ENCODE measurements at places on chromosomes 6 and 20.

- no peak for DNase-seq
Observed at GRCh38 chr6:150037526-150038201, 12.3 kb upstream of the RAET1L start.

GRCh38 chr6:14972379-14973067, 273.3 kb upstream of the JARID2 start:
- DNase-seq, result no peak

GRCh38 chr6:13194852-13195251, 133.5 kb downstream of the TBC1D7 start:
- DNase-seq, result no peak

- no peak for DNase-seq
Observed at GRCh38 chr6:128135325-128135724, 234.5 kb upstream of the THEMIS start.

DNA sequence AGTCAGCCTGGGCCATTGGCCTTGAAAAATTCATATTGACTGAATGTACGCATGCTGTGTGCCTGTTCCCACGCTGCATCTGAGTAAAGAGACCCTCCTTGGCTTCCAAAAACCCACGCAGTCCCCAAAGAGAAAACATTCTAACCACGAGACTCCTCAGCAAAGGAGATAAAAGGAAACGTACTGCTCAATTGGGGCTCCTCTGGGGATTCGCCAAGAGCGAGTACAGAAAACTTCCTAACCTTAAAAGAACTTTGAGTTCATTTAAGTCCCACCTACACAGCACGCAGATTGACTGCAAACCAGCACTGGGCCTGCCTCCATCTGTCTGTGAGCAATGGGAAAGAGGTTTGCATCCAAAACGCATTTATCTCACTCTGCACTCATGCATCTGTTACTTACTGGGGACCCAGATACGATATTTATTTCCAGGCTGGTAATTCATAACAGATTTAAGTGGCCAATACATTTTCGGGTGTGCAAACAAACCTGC, 505.9 kb upstream of the CHD6 start:
- no peak for DNase-seq

- DNase-seq, result no peak
Observed at GRCh38 chr6:30175765-30176164, 12.4 kb downstream of the TRIM15 start.

DNA sequence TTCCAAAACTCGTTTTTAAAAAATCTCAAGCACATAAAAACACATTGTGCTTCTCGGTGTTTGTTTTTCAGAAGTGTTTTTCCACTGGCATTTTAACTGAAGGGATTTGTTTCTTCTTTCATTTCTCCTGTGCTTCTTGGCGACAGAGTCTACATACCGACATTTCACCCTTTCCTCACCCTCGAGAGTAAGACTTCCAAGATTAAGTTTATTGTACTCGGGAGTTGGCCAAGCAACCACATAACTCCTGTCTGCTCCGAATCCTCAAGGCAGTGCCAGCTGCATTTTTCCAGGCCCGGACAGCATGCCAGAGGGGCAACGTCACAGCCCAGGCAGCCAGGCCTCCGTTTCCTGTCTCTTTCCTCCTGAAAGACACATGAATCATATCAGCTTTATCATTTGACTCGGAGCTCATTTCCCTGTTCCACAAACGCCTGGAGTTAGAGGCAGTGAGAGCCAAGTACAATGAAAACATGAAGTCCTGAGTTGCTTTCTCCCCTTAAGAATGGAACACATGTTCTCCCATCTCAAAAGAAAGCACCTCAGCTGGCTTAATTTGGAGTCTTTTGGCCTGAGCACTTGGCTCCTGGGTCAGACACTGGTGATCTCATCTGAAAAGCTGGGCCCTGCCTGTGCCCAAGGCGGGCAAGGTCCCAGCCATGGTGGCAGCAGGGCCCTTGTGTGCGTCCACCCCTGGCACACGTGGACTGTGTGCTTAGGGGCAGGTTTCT, 23.2 kb upstream of the FAM50B start:
- no peak for DNase-seq

DNA sequence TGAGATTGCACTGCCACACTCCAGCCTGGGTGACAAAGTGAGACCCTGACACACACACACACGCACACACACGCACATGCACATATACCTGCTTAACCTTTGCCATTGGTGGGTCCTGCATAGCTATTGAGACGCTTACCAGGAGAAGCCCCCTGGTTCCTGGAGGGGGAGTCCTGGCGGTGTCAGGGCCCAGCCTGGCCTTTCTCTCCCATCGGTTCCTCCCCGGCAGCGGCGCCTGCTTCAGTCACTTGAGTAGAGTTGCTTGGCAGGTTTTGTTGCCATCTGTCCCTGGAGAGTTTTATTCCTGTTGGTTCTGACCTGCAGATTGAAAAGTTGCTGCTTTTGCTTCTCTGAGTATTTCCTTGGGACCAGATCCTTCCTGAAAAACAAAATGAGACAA, 20.6 kb upstream of the FAM209A start:
- no peak for DNase-seq

- no peak for DNase-seq
Observed at GRCh38 chr6:33075568-33076405, at the start of gene HLA-DPB1. TSS of gene HLA-DPB1 (plus strand) at chr6:33075990. CDS start at chr6:33076042, 52 bp downstream.

GRCh38 chr6:133244519-133244918, 3.4 kb downstream of the EYA4 start:
- DNase-seq, result no peak

DNA sequence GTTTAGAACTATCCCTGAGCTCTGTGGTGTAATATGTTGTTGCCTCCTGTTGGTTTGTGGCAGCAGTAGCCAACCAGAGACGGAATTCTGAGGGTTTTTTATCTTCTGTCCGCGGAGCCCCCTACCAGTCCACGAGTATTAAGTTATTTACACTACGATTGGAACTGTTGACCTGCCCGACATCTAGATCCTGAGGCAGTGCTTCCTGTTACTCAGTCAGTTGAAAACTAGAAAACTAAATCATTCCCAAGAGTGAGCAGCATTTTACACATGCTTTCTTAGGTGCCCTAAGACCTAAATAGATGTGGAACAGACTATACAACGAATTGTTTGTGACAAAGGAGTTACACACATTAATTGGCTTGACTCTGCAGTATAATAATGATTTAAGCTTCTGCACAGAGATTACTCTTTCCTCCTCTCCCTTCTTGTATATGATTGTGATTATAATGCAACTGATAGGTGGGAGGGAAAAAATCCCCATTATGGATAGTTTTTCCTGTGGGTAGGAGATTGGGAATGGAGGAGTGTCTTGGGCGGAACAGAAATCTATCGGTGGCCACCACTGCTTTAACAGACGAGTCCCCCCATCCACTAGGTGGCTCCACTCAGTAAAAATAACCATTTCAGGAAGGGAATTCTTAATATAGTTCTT, 1.7 kb downstream of the LOC128125822 start:
- DNase-seq, result peak; percentile 8

- DNase-seq, result no peak
Observed at GRCh38 chr6:80457439-80457933, 351.0 kb downstream of the BCKDHB start.

DNA sequence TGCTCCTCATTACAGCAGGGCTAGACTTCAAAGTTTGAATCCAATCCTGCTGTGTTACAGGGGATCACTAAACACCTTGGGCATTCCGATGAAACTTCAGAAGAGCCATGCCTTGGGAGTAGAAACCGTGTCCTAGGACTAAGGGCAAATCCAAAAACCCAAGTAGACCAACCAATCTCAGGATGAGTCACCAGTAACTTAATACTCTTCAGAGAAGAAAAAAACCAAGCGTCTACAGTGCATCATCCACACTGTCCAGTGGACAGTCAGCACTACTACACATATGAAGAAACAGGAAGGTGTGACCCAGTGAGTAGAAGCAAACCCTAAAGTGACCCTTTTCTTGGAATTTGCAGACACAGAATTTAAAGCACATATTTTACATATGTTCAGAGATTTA, 39.5 kb upstream of the VAPB start:
- DNase-seq, result no peak

DNA sequence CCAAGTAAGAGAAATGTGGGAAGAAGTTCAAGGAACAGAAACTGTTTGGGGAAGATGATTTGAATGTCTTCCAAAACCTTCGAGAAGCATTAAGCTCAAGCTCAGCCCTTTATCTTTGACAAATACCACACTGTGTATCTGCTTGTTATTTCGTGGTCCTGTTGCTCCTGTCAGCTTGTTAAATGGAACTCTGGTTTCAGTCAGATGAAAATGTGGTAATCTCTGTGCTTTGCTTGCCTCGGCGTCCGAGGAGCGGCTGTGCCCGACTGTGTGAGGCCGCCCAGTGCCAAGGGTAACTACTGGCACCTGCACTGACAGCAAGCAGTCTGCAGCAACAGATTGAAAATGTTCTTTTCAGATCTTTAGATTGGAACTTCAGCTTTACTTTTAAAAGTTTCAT, 577.9 kb upstream of the FLRT3 start:
- DNase-seq, result no peak

GRCh38 chr6:8983202-8983688, 547.9 kb upstream of the SLC35B3 start:
- DNase-seq, result peak; percentile 26

GRCh38 chr20:63876489-63877036, 11.5 kb downstream of the TPD52L2 start:
- DNase-seq, result no peak

DNA sequence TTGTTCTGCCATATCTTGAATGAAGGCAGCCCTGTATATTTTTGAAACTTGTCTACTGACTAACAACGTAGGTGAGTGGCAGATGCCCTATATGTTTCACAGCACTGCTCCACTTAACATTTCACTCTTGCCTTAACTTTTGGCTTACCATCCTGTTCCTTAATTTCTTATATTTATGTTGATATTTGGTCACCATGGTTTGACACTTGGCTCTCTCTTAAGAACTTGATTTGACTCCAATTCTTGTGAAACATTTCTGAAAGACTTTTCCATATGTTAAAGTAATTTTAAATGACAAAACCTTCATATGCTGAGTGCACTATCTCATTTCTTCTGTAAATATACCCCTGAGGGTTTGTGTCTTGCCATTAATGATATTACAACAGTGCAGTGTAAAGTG, 434.3 kb upstream of the IMPG1 start:
- DNase-seq, result no peak

DNA sequence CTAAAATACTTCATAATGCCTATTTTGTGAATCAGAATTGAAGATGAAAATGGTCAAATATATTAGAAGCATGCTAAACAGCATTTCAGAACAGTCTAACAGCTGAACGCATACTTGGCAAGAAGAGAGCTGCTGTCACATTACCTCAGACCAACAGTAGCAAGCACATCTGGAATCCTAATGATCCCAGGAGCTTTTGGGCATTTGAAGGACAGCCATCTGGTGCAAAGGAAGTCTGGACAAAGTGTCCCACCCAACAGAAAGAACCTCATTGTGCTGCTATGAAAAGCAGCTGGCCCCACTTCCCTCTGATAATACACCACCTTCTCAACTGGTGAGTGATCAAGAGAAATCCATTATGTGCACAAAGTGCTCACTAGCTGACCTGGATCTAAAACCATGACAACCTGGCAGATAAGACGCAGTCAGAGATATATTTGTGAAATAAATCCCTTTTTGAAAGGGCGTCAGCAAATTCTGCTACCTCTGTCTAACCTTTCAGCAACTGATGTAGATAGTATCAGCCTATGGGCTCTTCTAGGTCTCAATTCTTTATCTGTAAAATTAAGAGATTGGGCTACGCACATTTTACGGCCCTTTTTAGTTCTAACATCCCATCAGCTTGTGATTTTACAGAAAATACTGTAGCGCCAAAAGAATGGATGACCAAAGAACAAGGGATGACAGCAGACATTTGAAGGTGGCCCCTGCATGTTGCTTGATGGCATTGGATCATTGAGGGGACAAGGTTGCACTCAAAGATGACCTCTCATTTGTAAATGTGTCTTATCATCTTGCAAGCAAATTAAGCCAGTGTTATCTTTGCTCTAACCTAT, 78.7 kb downstream of the SGK1 start:
- no peak for DNase-seq

- DNase-seq, result no peak
Observed at GRCh38 chr6:53154794-53155193, 6.2 kb upstream of the GCM1 start.

DNA sequence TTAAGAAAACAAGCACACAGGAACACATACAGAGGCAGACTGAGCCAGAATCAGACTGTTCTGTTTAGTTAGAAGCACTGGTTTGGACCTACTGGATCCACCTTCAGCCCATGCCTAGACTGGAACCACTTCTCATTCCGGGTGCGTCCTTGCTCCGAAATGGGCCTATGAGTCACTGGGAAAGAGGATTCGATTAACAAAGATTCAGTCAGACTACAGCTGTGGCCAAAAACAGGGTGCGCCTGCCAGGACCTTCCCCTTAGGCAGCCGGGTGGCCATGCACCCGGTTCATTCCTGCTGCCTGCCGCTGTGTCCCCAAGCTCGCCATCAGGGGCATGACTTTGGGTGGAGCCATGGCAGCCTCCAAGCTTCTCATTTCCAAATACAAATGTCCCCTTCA, 14.5 kb upstream of the KCNK5 start:
- DNase-seq, result no peak

GRCh38 chr20:35463455-35464300, 8.3 kb downstream of the CEP250 start:
- DNase-seq, result peak; percentile 47

- DNase-seq, result no peak
Observed at GRCh38 chr6:155216312-155217046, 47.3 kb upstream of the CLDN20 start.

DNA sequence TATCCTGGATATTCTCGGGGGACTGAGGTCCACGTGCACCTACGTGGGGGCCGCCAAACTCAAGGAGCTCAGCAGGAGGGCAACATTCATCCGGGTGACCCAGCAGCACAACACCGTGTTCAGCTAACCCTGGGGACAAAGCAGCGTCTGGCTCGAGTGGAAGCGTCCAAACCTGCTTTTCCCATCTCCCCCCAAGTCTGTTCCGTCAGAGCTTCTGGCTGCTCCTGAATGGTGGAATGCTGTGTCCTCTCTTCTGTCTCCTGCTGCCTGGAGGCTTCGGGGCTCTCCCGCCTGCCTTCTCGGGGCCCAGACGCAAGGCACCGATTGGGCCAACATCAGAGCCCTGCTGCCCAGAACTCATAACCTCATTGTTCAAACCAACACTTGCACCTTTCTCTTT, 56.7 kb downstream of the GMPR start:
- no peak for DNase-seq

DNA sequence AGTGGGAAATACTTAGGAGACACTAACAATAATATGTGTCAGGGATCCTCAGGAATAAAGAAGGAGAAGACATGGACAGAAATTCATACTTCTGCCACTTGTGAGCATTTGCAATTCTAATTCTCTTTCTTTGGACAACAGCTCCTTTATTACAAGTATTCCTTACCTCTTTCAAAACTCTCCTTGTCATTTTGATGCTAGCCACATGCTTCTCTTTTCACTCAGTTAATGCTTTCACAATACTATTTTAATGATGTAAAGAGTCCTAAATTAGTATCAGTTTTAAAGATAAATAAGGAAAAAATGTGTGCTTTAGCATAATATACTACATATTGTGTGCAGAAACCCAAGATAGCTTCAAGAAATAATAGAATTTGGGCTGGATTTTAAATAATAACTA, 62.5 kb downstream of the AHI1 start:
- DNase-seq, result no peak

DNA sequence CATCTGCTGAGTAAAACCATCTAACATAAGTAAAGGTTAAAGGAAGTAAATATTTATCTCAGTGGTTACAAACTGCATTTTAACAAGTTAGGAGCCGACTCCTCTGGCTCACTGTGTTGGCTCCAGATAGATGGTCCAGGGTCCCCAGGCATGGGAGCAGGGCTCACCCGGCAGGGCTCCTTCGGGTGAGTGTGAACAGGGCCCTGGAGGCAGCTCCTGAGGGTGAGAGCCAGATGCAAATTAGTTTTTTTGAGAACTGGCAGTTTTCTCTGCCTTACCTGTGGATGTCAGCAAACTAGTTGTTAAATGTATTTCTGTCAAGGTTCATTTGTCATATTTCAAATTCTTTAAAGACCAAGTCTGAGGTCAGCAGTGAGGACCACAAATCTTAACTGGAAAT, 21.5 kb downstream of the TPBG start:
- no peak for DNase-seq

All from activated T-cell treated with anti-CD3 and anti-CD28 coated beads, Interleukin-2, amount 50 U/mL, for 4 hours (primary cell).